Stimulated activated CD8-positive, alpha-beta memory T cell treated with anti-CD3 and anti-CD28 coated beads, Interleukin-15, amount 100 ng/mL, for 1 hour (primary cell): ENCODE measurements at places on chromosomes 5 and 9.

DNA sequence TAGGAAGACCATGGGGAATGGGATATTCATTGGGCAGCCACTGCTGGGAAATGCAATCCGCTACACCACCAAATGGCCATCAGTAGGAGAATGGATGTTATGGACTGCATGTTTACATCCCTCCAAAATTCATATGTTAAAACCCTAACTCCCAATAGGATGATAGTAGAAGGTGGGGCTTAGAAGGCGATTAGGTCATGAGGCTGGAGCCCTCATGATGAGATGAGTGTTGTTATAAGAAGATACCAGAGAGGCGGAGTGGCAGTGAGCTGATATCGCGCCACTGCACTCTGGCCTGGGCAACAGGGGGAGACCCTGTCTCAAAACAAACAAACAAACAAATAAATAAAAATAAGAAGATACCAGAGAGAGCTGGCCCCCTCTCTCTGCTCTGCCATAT lies 16.1 kb upstream of the GTF3C5 start:
- no peak for DNase-seq

- DNase-seq = no peak
Measured at GRCh38 chr9:134408939-134409737, 82.9 kb downstream of the RXRA start.

DNA sequence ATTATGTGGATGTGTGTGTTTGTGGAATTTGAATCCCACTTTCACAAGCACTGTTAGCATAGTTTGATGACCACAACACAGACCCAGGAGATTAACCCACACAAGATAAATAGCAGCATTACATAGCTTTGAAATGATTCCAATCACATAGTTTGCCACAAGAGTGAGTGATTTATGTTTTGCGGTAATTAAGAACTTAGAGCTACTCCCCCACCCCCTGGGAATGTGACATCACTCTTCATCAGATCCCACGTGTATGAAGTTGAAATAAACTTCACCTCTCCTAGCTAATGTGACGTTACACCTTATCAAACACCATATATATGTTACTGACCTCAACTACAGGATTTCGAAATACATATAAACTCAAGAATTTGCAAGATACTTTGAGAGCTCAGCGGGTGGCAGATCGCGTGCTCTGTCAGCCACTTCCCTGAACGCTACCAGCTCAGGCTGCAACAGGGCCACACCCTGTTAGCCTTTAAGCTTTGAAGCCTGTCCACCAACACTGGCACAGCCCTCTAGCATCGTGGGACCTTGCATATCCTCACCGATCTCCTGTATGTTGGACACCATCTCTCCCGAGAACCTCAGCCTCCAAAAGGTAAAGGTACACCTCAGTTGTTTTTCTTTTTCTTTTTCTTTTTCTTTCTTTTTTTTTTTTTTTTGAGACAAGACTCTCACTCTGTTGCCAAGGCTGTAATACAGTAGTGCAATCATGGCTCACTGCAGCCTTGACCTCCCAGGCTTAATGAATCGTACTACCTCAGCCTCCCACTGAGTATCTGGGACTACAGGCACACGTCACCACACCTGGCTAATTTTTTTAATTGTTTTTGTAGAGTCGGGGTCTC lies 1.7 kb upstream of the AGTPBP1 start:
- DNase-seq = no peak

DNA sequence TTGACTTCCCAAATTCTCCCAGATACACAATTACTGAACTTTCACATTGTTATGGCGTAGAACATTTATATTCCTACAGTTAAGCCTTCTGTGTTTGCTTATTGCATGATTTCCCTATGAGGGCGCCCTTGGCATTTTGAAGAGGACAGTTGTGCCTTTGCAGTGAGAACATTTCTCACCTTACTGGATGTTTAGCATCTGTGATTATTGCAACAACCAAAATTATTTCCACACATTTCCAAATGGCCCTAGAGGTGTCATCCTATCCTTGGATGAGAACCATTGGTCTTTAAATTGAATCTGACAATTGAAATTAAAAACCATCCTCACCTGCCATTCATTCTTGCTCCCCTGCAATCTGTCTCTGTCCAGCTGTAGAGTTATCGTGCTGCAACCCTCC lies 104.0 kb downstream of the MAMDC2 start:
- DNase-seq = no peak

DNA sequence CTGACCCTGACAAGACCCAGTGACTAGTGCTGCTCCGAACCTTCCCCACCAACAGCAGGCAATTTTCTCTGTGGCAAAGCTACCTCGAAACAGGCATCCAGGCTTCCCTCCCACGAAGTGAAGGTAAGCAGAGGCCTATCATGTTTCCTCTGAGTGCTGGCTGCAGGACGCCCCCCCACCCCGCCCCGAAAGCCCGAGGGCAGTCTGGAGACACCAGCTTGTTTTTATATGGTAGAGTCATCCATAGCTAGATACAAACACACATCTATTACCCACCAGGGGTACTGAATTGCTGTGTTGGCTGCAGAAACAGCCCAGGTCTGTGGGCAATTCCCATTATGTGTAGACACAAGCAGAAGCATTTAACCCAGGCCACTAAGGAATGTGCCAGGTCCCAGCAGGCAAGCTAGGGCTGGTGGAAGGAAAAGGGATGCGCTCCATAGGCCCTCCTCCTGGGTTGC lies 40.4 kb downstream of the LIX1 start:
- DNase-seq = no peak

DNA sequence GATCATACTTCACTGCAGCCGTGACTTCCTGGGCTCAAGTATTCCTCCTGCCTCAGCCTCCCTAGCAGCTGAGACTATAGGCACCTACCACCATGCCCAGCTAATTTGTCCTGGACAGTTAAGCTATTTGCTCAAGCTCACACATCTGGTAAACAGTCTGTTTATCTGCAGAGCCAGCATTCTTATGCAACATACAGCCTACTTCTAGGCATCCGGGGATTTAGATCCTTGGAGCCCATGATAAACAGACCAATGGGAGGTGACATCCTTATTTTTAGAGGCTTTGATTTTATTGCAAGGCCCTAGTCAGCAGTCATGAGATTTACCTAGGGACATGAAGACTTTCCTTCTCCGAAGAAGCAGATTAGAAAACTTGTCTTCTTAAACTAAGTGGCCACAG lies 21.0 kb downstream of the ATOX1 start:
- no peak for DNase-seq

DNA sequence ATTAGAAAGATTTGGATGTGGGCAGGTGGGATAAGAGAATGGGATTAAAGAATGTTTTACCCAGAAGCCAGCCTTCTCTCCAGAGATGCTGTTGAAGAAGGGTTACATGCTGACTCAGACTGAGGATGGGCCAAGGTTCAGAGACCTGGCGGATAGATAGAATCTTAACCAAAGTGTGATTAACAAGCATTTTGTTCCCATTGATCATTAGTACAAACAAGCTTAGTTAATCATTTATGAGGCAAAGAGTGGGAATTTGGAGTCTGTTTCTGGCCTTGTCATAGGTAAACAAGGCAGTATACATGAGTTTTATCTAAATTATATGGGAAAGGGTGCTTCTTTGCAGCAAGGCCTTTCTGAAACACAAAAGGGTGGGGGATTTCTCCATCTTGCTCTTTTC lies 20.8 kb upstream of the DTWD2 start:
- DNase-seq = no peak

- DNase-seq = no peak
Measured at GRCh38 chr5:125228363-125229070, 482.1 kb upstream of the ZNF608 start.

DNA sequence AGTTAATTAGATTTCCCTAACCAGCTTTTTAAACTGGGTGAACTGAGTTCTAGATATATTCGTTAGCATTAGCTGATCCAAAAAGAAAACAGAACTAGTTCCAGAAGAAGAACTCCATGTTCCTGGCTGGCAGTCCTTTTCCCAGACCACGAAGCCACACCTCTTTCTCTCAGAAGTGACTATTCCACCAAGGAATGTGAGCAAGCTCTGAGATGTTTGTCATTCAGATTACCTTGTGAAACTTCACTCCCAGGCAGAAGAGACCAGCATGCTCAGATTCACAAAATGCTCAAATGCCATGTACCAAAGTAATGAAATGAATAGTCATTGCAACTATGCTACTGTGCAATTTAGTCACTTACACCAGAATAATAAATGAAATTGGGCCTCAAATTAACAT lies 4.4 kb upstream of the SSBP2 start:
- DNase-seq = no peak

- DNase-seq = no peak
Measured at GRCh38 chr5:178314061-178314660, 81.6 kb upstream of the PHYKPL start.

GRCh38 chr5:139636975-139637408 lies 11.2 kb upstream of the CXXC5 start:
- DNase-seq = no peak

DNA sequence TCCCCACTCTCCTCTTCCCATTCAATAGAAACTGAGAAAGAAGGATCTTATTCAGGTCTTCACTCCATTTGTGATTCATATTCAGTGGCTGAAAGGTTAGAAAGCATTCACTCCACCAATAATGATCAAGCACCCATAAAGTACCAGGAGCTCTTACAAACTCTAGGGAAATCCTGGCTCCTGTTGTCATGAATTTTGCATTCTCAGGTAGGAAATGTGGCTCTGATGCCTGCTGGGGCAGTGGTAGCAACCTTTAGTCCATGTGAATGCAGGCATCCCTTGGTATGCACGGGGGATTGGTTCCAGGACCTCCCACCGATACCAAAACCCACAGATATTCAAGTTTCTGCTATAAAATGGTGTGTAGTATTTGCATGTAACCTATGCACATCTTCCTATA lies 3.6 kb upstream of the RORB start:
- DNase-seq = no peak

GRCh38 chr9:93319992-93320500 lies 131.4 kb upstream of the FAM120A start:
- DNase-seq = no peak

DNA sequence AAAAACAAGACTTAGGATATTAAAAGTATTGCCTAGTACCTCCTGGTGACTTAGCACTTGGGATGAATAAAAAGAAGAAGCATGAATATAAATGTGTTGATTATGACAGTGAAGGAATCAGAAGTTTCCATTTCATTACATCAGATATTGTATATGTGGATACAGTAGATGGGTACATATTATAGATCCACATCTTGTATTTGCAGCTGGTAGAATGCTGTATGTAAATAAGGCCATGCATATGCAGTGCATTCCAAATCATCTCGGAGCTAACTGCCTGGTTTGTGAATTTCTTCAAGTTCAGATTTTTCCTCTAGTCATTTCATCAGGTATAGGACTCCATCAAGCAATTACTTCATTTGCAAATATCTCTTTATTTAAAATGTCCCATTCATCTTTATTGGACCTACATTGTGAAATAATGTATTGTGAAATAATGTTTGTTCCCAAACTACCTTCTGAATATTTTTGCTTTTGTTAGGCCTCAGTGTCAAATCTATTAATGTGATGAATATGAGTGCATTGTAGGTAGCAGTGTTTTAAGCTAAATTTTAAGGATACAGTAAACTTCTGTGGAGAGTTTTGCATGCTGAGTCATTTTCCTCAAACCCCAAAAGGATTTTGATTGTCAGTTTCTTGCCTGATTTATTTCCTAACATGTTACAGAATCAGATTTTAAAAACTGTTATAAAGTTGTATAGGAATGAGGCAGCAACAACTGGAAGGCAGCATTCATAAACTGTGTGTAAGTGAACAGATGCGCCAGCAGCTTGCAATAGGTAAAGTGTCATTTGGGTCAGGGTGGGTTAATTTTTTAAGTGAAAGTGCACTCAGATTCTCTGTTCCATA lies 370.8 kb upstream of the RIOK2 start:
- DNase-seq = no peak

- DNase-seq = no peak
Measured at GRCh38 chr9:71767163-71767775, 1.0 kb downstream of the CEMIP2 start.

GRCh38 chr5:150503386-150503785 lies 4.5 kb upstream of the NDST1 start:
- no peak for DNase-seq
